Activated CD4-positive, alpha-beta T cell treated with anti-CD3 and anti-CD28 coated beads, Interleukin-2, amount 10 ng/mL, durations not matched to agents 7 days and 5 days (primary cell): ENCODE measurements at places on chromosomes 11 and 22. TPM values are rescaled to one million over a fixed set of nuclear protein-coding genes. Genes with fewer than 3 reads are reported as not detected.

DNA sequence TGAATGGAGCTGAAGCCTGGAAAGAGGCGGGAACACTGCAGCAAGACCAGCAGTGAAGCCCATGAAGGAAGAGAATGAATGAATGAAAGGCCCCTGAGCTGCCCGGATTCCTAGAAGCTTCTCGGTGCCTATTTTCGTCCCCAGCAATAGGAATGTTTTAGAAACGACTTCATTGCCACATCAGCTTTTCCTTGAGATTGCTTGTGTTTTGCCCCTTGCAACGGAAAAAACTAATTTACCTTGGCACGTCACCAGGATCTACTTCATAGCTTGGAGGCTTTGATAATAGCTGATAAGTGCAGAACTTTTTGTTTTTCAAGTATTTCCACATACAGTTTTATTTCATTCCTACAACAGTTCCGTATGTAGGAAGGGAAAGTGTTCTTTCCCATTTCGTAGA, 248.9 kb upstream of the NARS2 start:
- peaks cover 8% of the 10 kb centered on the region for H3K27me3 ChIP-seq
- H3K4me1 ChIP-seq = no peaks in the 10 kb centered on the region
- no peak overlapping the region for H3K27ac ChIP-seq
- no peaks in the 10 kb centered on the region for H3K36me3 ChIP-seq
- H3K4me3 ChIP-seq = no peak overlapping the region

- H3K4me1 ChIP-seq = peaks cover 2% of the 10 kb centered on the region
- H3K4me3 ChIP-seq = no peak overlapping the region
- no peak overlapping the region for H3K27ac ChIP-seq
- H3K27me3 ChIP-seq = no peaks in the 10 kb centered on the region
Measured at GRCh38 chr11:22634897-22635629, 9.4 kb upstream of the FANCF start.

DNA sequence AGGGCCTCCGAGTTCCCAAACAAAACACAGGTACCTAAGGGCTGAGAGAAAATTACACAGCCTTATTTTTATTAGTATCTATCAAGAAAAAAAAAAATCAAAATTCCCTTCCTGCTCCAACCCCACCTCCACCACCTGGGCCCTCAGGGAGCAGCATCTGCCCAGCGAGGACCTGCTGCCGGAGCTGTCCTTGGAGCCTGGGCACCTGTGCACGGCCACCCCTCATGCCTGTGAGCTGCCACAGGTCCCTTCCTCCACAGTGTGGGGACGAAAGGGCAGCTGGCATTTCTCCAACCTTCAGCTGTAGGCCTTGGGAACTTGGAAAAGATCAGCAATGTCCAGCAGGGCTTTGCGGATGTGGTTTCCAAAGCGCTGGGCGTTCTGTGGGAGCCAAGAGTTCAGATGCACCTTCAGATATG, 6.3 kb upstream of the SYCE3 start:
- H3K27ac ChIP-seq = no peak overlapping the region
- no peak overlapping the region for H3K4me3 ChIP-seq
- no peak for DNase-seq
- peaks cover 4% of the 10 kb centered on the region for H3K4me1 ChIP-seq

GRCh38 chr11:1053121-1053901, 16.8 kb upstream of the MUC6 start:
- H3K4me1 ChIP-seq = no peaks in the 10 kb centered on the region
- DNase-seq = no peak
- H3K27me3 ChIP-seq = no peaks in the 10 kb centered on the region
- no peak overlapping the region for H3K4me3 ChIP-seq
- no peak overlapping the region for H3K27ac ChIP-seq

- H3K4me3 ChIP-seq = no peak overlapping the region
- no peak for DNase-seq
- H3K27me3 ChIP-seq = no peaks in the 10 kb centered on the region
- peaks cover 16% of the 10 kb centered on the region for H3K36me3 ChIP-seq
Measured at GRCh38 chr22:41933411-41934177, 7.0 kb upstream of the TNFRSF13C start.

DNA sequence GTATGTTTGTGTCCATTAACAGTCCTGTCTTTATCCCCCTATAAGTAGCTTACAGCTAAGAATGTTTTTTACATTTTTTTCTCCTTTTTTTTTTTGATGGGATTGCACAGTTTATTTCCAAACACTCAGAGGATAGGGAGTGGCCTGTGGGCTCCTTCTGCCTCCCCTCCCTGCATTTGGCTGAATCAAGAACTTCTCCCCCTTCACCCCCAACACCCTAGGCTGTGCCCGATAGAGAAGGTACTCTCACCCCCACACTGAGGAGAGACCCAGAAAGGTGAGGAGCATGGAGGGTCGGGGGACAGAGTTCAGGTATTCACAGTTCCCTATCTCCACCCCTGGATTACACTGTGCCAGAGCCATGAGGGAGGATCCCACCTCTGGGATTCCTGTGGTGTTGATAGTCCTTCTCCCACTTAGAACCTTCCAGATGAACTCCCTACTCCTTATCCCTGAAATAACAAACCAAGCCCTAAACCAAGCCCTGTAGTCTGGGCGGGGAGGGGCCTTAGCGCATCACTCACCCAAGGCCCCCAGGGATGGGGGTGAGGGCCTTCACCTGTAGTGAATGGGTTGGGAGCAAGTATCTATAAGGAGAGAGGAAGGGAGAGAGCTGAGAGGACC, 97.1 kb downstream of the ADAMTS15 start:
- H3K27ac ChIP-seq = no peak overlapping the region
- no peak for DNase-seq
- no peaks in the 10 kb centered on the region for H3K36me3 ChIP-seq

DNA sequence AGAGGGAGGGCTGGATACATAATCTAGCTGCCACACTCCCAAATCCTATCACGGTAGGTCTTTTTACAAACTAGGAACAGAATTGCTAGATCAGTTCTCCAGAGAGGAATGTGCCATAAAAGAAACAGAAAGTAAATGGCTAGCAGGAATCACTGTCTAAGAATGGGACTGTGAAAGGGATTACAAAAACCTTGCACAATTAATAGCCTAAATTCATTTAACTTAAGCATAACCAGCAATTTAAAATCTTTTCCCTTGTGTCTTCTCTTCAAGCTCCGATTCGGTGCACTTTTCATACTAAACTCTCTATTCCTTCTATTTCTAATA, 35.2 kb downstream of the APOL5 start:
- no peak overlapping the region for H3K27ac ChIP-seq
- no peaks in the 10 kb centered on the region for H3K36me3 ChIP-seq
- no peak for DNase-seq
- peaks cover 7% of the 10 kb centered on the region for H3K4me1 ChIP-seq
- H3K4me3 ChIP-seq = no peak overlapping the region

DNA sequence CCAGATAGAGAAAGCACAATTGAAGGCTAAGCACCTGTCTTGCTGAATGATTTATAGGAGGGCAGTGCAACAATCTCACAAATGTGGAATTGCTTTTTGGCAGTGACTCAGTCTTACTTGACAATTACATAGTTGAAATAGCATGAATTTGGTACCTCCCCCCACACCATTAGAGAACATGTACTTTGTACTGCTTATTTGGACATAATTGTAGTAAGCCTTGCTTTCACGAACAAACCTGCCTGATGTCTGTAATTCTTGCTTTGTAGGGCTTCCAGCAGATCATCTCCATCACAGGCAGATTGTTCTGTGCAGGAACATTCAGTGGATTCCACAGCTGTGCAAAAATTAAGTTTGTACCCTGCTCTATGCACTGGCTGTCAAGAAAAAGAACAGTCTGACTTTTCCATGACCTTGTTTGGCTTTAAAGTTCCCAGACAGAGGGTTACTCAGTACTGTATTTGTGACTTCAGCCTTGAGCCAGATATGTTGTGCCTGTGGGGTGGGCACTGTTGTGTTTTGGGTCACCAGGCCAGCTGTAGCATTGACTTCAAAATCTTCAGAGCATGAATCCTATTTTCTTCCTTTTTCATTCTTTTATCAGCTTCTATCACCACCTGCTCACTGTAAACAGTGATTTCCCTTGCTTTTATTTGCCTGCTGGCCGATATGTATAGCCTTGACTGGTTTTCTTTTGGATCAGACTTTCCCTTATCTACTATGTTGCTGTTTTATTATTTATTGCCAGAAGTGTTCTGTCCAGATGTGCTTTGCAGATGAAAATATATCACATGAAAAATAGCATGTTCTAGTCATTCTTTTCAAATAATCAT, 941.0 kb upstream of the CHORDC1 start:
- H3K27ac ChIP-seq = no peak overlapping the region
- no peak for DNase-seq
- H3K4me1 ChIP-seq = no peaks in the 10 kb centered on the region
- H3K4me3 ChIP-seq = no peak overlapping the region
- no peaks in the 10 kb centered on the region for H3K36me3 ChIP-seq

- no peak overlapping the region for H3K27ac ChIP-seq
- H3K36me3 ChIP-seq = no peaks in the 10 kb centered on the region
- DNase-seq = no peak
- no peak overlapping the region for H3K4me3 ChIP-seq
- peaks cover 67% of the 10 kb centered on the region for H3K27me3 ChIP-seq
Measured at GRCh38 chr11:19777377-19778102, 64.9 kb downstream of the NAV2 start.

- peaks cover 28% of the 10 kb centered on the region for H3K36me3 ChIP-seq
- no peaks in the 10 kb centered on the region for H3K27me3 ChIP-seq
Measured at GRCh38 chr11:67179892-67180490, 60.9 kb downstream of the KDM2A start.

DNA sequence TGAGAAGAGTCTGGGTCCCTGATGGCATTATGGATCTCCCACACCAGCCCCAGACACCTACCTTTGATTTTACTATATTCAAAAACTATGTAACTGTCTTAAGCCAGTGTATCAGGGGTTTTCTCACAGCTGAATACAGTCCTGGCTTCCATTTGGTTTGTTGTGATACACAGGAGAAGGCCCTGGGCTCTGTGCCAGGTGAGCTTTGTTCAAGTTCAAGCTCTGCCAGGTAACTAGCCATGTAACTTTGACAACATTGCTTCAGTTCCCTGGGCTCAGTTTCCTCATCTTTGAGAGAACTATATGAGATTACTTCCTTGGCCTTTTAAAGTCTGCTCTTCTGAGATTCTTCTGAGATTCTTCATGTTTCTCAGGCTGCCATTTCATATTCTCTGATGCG, 327.5 kb upstream of the TENM4 start:
- no peaks in the 10 kb centered on the region for H3K27me3 ChIP-seq
- H3K4me3 ChIP-seq = no peak overlapping the region
- no peak overlapping the region for H3K27ac ChIP-seq
- no peak for DNase-seq
- no peaks in the 10 kb centered on the region for H3K36me3 ChIP-seq

GRCh38 chr11:124108156-124108555, 7.1 kb upstream of the VWA5A start:
- H3K4me1 ChIP-seq = no peaks in the 10 kb centered on the region
- no peak overlapping the region for H3K4me3 ChIP-seq
- DNase-seq = peak; percentile 21
- no peak overlapping the region for H3K27ac ChIP-seq
- H3K27me3 ChIP-seq = peaks cover 48% of the 10 kb centered on the region

DNA sequence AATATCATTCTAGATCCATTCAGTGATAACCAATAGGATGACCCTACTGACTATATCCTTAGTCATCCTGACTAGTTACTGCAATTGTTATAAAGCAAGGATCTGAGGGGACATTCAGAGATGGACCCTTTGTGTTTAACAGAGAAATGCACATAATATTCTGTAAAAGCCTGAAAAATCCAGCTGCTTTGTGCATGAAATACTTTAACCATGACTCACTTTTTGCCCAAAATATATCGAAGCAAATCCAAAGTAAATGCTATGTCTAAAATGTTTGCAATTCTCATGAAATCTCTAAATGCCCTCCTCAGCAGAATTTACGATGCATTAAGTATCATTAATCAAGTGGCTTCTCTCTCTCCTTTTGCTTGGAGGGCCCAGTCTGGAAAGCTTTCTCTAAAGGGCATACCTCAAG, 178.8 kb upstream of the MTMR2 start:
- H3K27ac ChIP-seq = no peak overlapping the region
- H3K4me3 ChIP-seq = no peak overlapping the region
- no peaks in the 10 kb centered on the region for H3K27me3 ChIP-seq
- H3K4me1 ChIP-seq = peaks cover 21% of the 10 kb centered on the region
- H3K36me3 ChIP-seq = peaks cover 12% of the 10 kb centered on the region

DNA sequence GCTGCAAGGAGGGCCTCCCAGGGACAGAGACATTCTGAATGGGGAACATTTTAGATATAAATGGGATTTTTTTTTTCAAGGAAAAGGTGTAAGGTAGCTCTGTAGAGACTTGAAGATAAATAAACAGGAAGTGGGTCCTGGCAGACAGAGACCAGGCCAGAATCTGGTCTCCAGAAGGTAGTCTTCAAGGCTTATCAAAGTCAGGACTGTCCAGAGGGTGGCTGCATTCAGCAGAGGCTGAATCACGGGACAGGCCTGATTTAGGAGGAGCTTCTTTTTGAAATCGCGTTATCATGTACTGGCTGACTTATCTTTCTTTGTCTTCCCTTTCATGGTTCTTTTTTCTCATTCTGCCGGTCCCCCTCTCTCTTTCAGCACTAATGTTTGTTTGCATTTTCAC, 542.9 kb downstream of the NTM start:
- no peaks in the 10 kb centered on the region for H3K36me3 ChIP-seq
- no peak for DNase-seq
- no peaks in the 10 kb centered on the region for H3K4me1 ChIP-seq
- peaks cover 29% of the 10 kb centered on the region for H3K27me3 ChIP-seq

- no peaks in the 10 kb centered on the region for H3K36me3 ChIP-seq
- H3K4me3 ChIP-seq = no peak overlapping the region
- no peaks in the 10 kb centered on the region for H3K27me3 ChIP-seq
- H3K27ac ChIP-seq = no peak overlapping the region
- H3K4me1 ChIP-seq = no peaks in the 10 kb centered on the region
- DNase-seq = no peak
Measured at GRCh38 chr11:75792997-75793800, 21.8 kb upstream of the UVRAG start.

The OR6A2 gene
- total RNA-seq = not detected

The MPEG1 gene
- not detected for total RNA-seq

The TFIP11 gene
- 52.5 TPM for total RNA-seq

The ZP1 gene
- not detected for total RNA-seq

The ME3 gene
- total RNA-seq = 1.5 TPM

The MS4A15 gene
- not detected for total RNA-seq

The NCF4 gene
- 23.3 TPM for total RNA-seq

The SUSD2 gene
- 1.1 TPM for total RNA-seq

The ANKRD13D gene
- 194 TPM for total RNA-seq

The OR4A5 gene
- total RNA-seq = not detected

The MMP3 gene
- total RNA-seq = not detected

The GGTLC3 gene
- total RNA-seq = not detected

The LIF gene
- total RNA-seq = 103 TPM
